ENCODE measurements at places on chromosomes 13 and 19.
A peak's percentile ranks its signal among the peaks of the same experiment; 100 is the strongest.

GRCh38 chr13:66950666-66951065, 279.5 kb downstream of the PCDH9 start:
- no peak for DNase-seq

DNA sequence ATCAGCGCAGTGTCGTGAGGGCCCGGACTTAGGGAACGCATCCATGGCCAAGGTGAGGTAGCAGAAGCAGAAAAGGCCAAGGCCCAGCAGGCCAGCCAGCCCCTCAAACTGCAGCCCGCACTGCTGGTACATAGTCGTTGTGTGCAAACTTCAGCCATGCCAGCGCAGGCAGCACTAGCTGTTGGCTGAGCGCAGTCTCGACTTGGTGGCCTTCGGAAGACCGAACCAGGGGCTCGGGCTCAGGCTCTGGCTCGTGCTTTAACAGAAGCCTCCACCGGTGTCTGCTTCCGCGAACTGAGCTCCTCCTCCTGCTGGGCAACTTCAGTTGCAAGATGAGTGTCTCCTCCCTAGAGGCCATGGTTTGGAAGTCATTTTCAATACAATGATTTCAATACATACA, 157.5 kb downstream of the DNAJC15 start:
- no peak for DNase-seq

- DNase-seq = no peak
These were observed 222.9 kb upstream of the HTR2A start for GRCh38 chr13:47119575-47120235.

DNA sequence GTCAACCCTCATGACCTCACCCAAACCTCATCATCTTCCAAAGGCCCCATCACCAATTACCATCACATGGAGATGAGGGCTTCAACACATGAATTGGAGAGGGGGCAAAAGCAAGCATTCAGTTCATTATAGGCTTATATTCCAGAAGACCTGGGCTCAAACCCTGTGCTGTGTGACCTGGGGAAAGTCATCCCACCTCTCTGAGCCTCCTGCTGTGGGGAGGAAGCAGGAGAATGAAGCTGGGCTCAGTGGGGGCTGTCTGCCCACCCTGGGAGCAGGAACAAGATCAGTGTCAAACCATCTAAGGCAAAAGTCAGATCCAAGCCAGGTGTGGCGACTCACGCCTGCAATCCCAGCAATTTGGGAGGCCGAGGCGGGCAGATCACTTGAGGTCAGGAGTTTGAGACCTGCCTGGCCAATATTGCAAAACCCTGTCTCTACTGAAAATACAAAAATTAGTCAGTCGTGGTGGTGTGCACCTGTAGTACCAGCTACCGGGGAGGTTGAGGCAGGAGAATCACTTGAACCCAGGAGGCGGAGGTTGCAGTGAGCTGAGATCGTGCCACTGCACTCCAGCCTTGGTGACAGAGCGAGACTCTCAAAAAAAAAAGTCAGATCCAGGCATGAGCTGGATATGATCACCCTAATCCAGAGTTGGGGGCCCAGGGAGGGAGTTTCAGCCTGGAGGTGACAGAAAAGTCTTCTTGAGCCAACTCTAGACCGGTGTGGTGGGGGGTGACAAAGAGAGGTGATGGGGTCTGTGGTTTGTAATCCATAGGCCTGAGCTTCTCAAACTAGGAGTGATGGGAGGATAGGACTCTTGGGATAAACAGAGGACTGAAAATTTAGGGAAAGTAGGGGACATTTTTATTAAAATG, 1.6 kb upstream of the TPM4 start:
- DNase-seq = no peak

- DNase-seq = no peak
These were observed 513 bp downstream of the MIER2 start for GRCh38 chr19:343941-344624.

- no peak for DNase-seq
These were observed 27.2 kb downstream of the CNMD start for GRCh38 chr13:52712385-52712784.

DNA sequence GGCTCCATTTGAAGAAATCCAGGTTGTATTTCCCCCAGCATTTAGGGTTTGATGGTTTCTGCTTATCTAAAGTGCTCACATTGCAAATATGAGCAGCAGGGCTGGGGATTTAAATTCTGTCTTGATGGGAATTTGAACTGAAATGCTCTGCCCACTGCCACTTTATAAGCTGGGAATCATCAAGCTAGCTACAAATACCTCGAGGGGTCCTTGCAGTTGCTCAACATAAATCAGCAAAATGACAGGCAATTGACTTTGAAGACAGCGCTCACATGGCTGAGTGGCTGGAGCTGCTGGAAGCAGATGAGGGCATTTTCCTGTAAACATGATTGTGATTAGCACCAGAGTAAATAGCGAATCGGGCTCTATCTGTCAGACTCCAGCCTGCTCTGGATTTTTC, 39.4 kb upstream of the MEDAG start:
- no peak for DNase-seq

DNA sequence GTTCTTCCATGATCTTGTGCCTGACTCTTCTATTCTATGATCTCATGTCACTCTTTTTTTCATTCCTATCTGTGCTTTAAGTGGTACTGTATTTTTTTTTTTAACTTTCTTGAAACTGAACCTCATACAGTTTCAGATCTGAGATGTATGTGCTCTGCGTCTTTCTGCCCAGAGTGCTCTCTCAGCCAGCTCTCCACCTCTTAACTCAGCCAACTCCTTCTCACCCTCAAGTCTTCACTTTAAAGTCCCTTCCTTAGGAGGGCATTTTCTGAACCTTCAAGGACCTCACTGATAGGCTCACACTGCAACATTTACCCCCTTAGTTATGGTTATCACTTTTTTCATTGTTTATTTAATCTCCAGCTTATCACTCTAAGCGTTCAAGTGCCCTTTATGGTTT, 158.7 kb downstream of the IRS2 start:
- DNase-seq = no peak

- no peak for DNase-seq
These were observed 192.8 kb upstream of the IRS2 start for GRCh38 chr13:109979228-109979627.

- DNase-seq = no peak
These were observed 2127.1 kb upstream of the PCDH20 start for GRCh38 chr13:63542770-63543169.

GRCh38 chr13:113777311-113778260, 18.6 kb downstream of the TMEM255B start:
- no peak for DNase-seq

GRCh38 chr19:2750808-2751437, 11.1 kb upstream of the SLC39A3 start:
- no peak for DNase-seq

GRCh38 chr19:31962561-31962996, 382.8 kb upstream of the ZNF507 start:
- DNase-seq = peak; percentile 14

DNA sequence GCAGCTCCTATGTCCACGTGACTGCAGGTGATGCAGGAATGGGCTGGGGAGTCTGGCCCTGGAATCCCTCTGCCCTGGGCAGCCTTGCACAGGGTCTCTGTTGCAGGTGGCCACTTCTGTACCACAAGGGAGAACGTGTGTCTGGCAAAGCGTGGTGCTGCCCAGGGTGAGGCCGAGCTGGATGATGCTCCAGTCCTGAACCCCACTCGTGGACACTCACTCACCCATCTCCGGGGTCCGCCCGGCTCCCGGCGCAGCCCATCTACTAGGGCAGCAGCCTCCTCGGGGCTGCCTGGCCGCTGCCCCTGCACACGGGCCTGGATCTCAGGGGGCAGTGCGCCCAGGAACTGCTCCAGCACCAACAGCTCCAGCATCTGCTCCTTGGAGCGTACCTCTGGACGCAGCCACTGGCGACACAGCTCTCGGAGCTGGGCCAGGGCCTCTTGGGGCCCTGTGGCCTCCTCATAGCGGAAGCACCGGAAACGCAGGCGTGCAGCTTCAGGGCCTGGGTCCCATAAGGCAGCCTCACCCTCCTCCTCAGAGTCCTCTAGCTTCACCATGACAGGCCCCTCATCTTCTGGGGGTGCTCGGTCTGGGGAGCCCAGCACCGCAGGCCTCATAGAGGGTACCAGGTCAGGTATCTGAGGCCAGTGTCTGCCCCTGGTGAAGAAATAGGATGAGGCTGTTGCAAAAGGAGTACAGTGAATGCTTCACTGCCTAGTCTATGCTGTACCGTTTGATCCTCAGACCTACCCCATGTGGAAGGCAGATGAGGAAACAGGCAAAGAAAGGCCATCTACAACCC, 2.2 kb downstream of the MZF1 start:
- DNase-seq = no peak

GRCh38 chr13:98848746-98849145, 96.3 kb upstream of the SLC15A1 start:
- DNase-seq = no peak

DNA sequence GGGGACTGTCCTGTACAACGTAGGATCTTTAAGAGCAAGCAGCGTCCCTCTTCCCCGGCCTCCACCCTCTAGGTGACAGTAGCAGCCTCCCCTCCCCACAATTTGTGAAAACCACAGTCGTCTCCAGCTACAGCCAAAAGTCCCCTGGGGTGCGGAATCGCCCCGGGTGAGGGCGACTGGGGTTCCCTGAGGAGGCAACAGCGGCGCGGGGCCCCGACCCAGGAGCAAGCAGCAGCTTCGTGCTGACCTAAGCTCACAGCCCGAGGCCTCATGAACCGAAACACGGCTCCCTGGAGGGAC, 322 bp downstream of the ZNF558 start:
- DNase-seq = no peak

DNA sequence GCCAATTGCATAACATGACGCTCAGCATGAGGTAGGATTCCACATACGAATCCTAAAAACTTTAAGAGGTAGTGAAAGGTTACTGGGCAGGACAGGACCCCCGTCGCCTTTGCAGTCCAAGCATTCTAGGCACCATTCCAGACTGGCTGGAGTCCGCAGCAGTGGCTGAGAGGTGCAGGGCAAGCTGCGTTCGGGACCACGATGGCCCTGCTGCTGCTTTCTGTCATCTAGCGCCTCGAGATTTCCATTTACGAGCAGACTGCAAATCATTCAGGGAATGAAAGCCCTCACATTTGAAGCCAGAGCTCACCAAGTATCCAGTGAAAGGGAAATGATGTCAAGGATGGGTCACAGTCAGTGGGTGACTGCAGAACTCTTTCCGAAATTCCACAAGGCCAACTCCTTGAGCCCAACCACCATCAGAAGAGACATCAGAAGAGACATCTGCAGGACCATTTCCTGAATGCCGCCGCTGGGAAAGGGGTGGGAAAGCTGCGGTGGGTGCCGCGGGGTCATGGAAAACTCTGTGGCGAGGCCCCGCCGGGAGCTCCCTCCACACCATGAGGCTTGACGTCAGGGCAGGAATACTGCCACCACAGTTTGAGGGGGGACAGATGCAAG, 88.3 kb downstream of the COL4A1 start:
- DNase-seq = no peak

DNA sequence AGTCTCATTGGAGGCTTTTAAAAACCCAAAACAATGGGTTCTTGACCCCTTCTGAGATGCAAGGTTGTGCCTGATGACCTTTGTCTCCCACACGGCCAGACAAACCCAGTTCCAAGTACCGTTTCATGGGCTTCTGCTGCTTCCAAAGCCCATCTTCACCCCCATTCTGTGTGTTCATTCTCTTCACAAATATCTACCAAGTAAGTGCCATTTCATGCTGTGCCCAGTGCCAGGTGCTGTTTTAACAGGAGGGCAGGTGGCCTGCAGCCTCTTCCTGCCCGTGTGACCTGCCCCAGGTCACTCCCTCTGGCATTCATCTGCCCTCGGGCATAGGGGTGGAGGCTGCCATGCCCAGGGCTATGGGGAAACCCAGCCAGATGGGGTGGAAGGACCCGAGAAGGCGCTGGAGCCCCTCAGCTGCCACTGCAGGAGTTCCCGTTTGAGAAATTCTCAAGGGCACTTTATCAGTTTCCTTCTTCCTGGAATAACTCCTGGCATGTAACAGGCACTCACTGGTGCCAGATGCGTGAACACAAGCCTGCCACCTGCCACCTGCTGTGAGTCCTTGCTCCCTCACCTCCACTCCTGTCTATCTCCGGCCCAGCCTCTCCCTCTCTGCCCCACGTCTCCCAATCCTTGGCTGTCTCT, 12.5 kb downstream of the CAPN12 start:
- no peak for DNase-seq

- no peak for DNase-seq
These were observed 726.2 kb upstream of the SGCG start for GRCh38 chr13:22454586-22454985.

GRCh38 chr19:10361569-10362011, 18.8 kb downstream of the TYK2 start:
- DNase-seq = no peak

- no peak for DNase-seq
These were observed 989 bp downstream of the ZNF766 start for GRCh38 chr19:52270266-52270885.

GRCh38 chr19:3793799-3794198, 7.6 kb upstream of the MATK start:
- no peak for DNase-seq

DNA sequence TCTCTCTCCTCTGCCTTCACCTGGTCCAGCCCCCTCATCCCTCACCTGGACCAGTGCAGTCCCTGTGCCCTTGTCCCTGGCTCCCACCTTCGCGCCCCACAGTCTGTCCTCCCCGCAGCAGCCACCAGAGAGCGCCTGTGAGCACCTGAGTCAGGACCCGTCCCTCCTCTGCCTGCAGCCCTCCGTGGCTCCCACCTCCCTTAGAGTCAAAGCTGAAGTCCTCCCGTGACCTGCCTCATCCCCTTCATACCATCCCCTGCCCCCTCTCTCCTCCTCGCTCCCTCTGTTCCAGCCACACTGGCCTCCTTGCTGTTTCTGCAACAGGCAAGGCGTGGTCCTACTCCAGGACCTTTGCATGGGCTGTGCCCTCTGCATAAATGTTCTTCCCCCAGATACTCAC, 10.3 kb downstream of the CELF5 start:
- no peak for DNase-seq

GRCh38 chr13:44385401-44385800, 11.8 kb downstream of the SERP2 start:
- no peak for DNase-seq

DNA sequence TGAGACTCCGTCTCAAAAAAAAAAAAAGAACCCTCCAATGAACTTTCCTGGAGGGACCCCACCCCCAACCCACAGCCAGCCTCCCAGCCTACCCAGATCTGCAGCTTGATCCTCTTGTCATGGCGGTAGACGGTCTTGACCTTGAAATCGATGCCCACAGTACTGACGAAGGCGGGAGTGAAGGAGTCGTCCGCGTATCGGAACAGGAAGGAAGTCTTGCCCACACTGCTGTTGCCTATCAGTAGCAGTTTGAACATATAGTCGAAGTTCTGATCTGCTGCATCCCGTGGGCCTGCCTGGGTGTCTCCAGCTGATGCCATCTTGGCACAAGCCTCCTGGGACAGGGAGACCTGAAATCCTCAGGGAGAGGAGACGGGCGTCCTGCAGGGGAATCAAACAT, 2.4 kb downstream of the RAB3D start:
- no peak for DNase-seq

- DNase-seq = peak; percentile 56
These were observed 33.4 kb downstream of the ALG5 start for GRCh38 chr13:36965767-36966166.
